ENCODE measurements at places on chromosomes 13 and 19.

- DNase-seq, result no peak
These were observed 1.7 kb upstream of the C13orf42 start for GRCh38 chr13:51112771-51113170.

GRCh38 chr19:2043251-2043641 is 7.8 kb downstream of the MKNK2 start:
- DNase-seq, result peak; percentile 8

- no peak for DNase-seq
These were observed 2.2 kb upstream of the EEF1AKMT1 start for GRCh38 chr13:20775961-20776360.

- no peak for DNase-seq
These were observed 2.0 kb downstream of the RAB8A start for GRCh38 chr19:16113727-16114126.

GRCh38 chr13:94764576-94765321 is 52.4 kb upstream of the SOX21 start:
- no peak for DNase-seq

- no peak for DNase-seq
These were observed 13.8 kb upstream of the COG6 start for GRCh38 chr13:39641645-39642044.

GRCh38 chr13:106088085-106088484 is 447.4 kb downstream of the EFNB2 start:
- no peak for DNase-seq
